ENCODE measurements at places on chromosomes 11 and 22.

GRCh38 chr11:109166441-109166840, 255.5 kb upstream of the C11orf87 start:
- no peak for DNase-seq

DNA sequence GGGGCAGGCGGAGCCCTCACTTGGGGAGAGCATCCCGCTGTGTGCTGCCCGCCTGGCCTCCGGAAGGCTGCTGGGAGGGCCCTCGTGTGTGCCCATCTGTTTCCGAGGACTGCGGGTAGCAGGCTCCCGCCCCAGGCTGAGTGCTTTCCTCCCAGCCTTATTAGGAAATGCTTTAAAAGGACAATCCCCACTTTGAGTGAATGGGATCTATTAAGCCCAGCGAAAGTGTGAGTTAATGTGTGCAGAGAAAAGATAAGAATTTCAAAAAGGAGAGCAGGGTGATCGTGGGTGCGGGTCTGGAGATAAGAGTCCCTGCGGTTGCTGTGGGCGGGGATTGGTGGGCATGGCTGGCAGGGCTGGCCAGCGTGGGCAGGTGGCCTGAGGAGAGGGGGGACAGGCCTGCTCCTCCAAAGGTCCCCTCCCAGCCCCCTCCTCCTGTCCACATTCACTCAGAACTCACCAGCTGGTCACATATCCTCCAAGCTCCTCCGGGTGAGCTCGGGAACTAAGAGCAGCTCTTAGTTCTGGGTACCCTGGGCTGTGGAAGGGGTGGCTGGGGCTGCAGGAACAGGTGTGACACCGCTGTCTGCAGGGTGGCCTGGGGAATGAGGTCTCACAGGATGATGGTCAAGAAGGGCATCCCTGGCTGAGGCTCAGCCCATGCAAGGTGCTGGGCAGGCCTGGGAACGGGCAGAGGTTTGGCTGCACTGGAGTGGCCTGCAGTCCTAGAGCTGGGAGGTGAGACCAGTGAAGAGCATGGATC, 1260.3 kb downstream of the BRD1 start:
- no peak for DNase-seq

- DNase-seq = no peak
These were observed 34.6 kb upstream of the GNAZ start for GRCh38 chr22:23035557-23036277.

DNA sequence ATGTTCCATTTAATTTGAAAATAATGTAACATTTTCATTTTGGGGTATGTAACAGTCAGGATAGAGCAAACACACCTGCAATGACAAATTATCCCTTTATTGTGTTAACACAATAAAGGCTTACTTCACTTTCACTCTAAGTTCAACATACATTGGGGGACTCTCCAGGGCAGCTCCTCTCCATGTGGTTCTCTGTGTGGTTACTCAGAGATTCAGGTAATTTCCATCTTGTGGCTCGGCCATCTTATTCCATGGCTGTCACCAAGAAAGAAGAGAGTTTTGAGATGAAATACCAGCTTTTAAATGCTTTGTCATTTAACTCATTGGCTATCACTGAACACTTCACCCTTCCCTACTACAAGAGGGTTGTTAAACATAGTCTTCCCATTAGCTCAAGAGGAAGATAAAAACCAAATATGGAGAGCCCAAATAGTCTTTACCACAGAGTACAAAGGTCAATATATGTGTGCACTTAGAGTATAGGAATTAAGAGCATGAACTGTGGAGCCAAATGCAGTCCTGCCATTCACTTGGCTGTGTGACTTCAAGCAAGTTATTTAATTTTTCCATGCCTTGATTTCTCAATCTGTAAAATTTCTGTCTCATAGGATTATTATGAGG, 10.6 kb upstream of the TPH1 start:
- DNase-seq = no peak

DNA sequence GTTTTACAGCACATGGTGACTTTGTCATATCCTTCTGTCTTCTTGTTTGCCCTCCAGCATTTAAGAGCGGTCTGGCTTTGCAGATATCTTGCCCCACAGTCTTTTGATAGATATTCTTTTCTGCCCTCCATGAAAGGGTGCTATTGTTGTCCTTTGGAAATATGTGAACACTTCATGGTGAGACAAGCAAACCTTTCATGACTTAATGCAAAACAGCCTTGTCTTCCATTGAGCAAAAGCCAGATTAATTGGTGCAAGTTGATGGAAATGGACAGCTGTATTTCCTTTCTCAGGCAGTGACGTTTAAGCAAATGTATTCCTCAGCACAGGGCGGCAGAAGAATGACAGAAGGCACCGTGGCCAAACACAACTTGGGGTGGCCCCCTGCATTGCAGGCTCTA, 4.4 kb downstream of the DCPS start:
- no peak for DNase-seq

- no peak for DNase-seq
These were observed 21.6 kb upstream of the BBOX1 start for GRCh38 chr11:27018902-27019529.

DNA sequence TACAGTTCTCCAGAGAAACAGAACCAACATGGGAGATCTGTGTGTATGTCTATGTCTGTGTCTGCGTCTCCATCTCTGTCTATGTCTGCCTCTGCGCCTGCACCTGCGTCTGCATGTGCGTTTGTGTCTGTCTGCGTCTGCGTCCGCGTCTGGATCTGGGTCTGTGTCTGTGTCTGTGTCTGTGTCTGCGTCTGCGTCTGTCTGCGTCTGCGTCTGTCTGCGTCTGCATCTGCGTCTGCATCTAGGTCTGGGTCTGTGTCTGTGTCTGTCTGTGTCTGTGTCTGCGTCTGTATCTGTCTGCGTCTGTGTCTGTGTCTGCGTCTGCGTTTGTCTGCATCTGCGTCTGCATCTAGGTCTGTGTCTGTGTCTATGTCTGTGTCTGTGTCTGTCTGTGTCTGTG, 88.4 kb upstream of the SLC22A12 start:
- DNase-seq = no peak

DNA sequence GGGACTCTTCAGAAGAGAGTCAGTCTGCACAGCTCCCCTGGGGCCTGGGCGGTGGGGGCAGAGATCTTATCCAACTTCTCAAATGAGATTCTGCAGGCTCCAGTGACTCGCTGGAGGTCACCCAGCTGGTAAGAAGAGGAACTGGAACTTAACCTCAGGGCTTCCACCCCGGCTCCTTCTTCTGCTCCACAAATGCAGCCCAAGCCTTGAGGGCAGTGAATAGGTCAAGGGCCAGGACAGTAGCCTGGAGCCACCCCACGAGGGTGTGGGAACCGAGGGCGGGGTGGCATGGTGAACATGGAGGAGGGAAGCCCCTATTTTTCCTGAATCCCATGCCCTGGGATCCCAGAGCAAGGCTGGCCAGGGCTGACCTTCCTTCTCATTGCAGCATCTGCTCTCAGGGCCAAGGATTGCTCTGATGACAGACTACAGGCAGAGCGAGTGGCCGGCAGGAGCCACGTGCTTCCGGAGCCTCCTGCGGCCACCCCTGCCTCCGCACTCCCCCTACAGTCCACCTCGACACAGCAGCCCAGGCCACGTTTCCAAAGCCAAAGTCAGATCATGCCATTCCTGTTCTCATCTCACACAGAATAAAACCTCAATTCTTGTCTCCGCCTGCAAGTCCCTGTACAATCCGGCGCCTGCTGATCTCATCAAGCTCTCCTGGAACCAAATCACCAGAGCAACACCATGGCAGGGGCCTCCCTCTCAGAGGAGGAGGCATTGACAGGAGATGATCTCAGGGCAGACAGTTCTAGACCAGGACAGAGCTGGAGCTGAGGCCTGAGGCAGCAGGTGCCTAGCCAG, 21.1 kb upstream of the UPK3A start:
- no peak for DNase-seq

DNA sequence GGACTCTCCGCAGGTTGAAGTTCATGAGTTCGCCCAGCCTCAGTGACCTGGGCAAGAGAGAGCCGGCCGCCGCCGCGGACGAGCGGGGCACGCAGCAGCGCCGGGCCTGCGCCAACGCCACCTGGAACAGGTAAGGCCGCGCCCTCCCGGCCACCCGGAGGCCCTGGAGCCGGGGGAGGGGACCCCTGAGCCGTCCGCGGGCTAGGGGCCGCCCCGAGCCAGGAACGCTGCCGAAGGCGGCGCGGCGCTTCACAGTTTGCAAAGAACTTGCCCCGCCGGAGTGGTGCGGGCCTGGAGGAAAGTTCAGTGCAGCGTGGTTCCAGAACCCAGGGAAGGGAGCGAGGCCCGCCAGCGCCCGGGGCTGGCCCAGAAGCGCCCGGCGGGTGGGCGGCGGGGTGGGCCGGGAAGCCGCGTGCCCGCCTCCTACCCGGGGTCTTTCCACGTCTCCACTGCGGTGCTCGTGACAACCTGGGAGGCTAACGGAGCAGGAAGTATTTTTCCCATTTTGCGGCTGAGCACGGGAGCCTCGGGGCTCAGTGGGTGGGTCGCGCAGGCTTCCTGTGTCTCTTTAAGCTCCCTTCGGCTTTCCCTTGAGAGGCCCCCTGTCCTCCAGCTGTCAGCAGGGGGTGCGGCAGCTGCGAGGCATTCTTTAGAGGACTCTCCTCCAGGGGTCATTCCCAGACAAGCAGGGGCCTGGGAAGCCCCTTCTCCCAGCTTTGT, 635 bp downstream of the PRR5 start:
- DNase-seq = no peak

DNA sequence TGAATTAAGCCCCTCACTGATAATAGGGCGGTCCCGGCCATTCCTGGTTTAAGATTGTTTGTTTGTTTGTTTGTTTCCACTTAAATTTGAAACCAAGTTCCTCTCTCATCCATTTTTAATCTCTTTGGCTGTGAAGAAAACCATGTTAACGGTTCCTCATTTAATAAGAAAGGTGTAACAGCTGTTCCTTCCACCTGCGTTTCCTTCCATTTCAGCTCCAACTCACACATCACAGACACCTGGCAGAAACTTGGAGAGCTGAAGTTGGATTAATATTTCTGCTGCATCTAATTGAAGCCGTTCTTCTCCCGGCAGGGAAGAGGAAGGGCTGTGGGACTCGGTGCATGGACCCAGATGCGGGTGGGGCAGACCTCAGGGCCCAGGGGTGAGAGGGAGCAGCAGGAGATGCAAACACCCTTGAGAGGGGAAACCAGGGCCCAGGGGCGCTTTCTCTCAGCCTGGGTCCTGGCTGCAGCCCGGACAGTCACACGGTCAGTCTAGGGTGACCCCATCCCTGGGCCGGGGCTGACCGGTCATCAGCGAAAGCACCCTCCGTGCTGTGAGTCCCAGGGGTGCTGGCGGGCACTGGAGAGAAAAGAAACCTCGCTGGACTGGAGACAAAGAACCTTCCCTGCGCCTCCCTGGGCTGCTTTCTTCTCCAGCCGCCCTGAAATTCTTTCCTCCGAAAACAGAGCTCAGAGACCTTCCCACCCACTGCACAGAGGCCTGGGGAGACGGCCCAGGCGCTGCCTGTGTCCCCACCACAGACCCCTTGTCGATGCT, 242.0 kb downstream of the BRD1 start:
- no peak for DNase-seq

All from activated naive CD4-positive, alpha-beta T cell (primary cell).